ENCODE measurements at places on chromosomes 2 and 18.

DNA sequence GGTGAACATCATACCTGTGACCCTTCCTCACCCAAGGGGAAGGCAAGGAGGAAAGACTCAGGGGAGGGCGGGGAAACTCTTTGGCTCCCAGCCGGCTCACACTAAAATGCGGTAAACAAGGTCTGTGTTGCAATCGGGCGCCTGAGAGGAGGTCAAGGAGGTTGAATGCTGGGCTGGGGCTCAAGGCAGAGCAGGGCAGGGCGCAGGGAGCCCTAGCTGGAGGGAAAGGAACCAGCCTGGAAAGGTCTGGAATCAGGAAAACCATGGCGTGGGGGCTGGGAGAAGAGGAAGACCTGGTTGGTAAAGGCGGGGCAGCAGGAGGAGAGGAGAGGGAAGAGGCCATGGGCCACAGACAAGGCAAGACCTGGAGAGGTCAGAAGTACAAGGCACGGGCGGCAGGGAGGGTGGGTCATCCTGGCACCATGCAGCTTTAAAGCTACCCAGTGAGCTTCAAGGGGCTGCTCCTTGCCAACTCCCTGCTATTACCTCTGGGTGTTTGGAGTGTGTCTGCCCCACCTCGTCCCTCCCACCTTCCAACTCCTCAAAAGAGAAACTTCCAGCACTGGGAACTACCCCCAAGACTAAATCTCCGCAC lies 4.8 kb upstream of the TMEM37 start:
- DNase-seq = no peak

DNA sequence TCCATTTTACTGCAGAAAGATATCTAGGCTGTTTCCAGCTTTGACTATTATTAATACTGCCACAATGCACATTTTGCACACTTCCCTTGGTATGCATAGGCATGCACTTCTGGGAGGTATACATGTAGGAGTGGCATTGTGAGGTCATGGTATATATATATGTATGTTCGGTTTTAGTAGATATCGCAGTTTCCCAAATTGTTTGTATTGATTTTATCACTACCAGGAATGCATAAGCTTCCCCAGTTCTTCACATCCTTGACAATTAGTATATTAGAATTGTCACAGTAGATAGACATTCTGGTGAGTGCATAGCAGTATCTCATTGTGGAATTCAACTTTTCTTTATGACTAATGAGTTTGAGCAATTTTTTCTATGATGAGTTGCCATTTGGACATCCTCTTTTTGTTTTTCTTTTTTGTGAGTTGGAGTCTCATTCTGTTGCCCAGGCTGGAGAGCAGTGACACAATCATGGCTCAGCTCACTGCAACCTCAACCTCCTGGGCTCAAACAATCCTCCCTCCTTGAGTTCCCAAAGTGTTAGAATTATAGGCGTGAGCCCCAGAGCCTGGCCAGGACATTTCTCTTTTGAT lies 4.2 kb upstream of the GRB14 start:
- DNase-seq = no peak

- no peak for DNase-seq
These were observed 39.2 kb upstream of the SPTBN1 start for GRCh38 chr2:54416938-54417337.

- no peak for DNase-seq
These were observed 64.4 kb downstream of the LCLAT1 start for GRCh38 chr2:30511122-30512083.
